ENCODE measurements at places on chromosomes 4 and X. TPM values are rescaled to one million over a fixed set of nuclear protein-coding genes. Genes with fewer than 3 reads are reported as not detected.

The TCEAL4 gene
- total RNA-seq = 43.1 TPM

The NLGN4X gene
- total RNA-seq = 0.55 TPM

The TEC gene
- total RNA-seq = 0.71 TPM

The MAB21L2 gene
- total RNA-seq = under 0.01 TPM

The SPANXD gene
- total RNA-seq = not detected

The FREM3 gene
- under 0.01 TPM for total RNA-seq

The NEIL3 gene
- 1.3 TPM for total RNA-seq

The ARHGAP24 gene
- 55.5 TPM for total RNA-seq

The DMRTC1 gene
- not detected for total RNA-seq

The SPON2 gene
- total RNA-seq = 388 TPM

The NPNT gene
- total RNA-seq = 0.09 TPM

The SAGE1 gene
- total RNA-seq = under 0.01 TPM

The PHOX2B gene
- not detected for total RNA-seq

The TRAPPC11 gene
- total RNA-seq = 49.9 TPM

The TCEAL7 gene
- total RNA-seq = 37.3 TPM

The OPN1MW3 gene
- not detected for total RNA-seq

The GPAT3 gene
- total RNA-seq = 7.7 TPM

The PCSK1N gene
- 0.09 TPM for total RNA-seq

The SERTM2 gene
- 2.3 TPM for total RNA-seq

The MAGEB10 gene
- total RNA-seq = not detected

The TEX13B gene
- not detected for total RNA-seq

The ANK2 gene
- 45.4 TPM for total RNA-seq

Measured in smooth muscle cell of bladder (primary cell).